Activated CD8-positive, alpha-beta memory T cell treated with anti-CD3 and anti-CD28 coated beads for 1 hour (primary cell): ENCODE measurements at places on chromosomes 5 and 9.

GRCh38 chr9:135533113-135533512, 11.9 kb downstream of the LCN1 start:
- DNase-seq: no peak

- DNase-seq: no peak
Measured at GRCh38 chr9:123389070-123389469, 33.1 kb downstream of the CRB2 start.

- DNase-seq: no peak
Measured at GRCh38 chr5:81506900-81507588, 113.1 kb upstream of the ACOT12 start.

GRCh38 chr9:107547303-107547702, 57.7 kb upstream of the KLF4 start:
- DNase-seq: no peak
